MV-4-11 (cell line): ENCODE measurements at places on chromosomes 2 and 18.

DNA sequence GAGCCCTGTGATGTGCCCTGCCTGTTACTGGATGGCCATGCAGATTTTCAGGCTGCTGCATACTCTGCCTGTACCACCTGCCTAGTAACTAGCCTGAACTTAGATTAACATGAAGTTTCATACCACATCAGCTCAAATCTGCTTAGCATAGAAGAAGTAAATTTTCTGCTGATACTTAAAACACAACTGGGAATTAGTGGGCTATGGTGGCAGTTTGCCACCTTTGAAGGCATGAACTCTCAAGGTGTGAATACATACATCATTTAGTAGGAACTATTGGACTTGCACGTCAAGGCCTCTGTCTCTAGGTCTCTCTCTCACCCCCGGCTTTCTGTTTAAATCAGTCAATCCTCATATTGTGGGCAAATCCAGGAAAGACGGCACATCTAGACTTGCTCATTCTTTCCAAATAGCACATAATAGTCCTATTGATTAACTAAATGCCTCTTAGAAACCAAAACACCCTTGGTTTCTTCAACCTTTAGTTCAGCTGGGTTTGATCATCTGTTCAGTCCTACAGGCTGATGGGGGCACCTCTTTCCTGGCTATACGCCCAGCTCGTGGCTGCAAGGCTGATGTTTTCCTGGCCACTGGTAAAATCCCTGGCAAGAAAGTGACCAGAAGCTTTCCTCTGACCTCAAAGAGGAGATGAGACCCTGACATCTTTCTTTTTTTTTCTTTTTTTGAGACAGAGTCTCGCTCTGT lies 58.4 kb downstream of the ALPK2 start:
- DNase-seq = no peak

DNA sequence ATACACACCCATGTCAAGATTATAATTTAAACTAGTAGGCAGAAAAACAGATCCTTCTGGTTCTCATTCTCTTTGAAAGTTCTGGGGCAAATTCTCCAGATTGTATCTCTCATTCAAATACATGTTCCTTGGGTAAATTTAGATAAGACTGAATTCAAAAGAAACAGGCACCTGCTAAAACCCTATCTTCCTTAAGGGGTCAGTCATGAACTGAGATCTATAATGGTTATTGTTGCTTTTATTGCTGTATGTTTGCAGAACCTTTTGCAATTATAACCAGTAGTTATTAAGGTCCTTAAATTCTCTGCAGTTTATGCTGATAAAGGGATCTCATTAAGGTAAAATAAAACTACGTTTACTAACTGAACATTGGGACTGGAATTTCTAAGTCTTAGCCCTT lies 83.5 kb downstream of the MYO5B start:
- no peak for DNase-seq

- peak; percentile 95 for DNase-seq
These were observed 40.0 kb downstream of the DNMT3A start for GRCh38 chr2:25301453-25302352.

DNA sequence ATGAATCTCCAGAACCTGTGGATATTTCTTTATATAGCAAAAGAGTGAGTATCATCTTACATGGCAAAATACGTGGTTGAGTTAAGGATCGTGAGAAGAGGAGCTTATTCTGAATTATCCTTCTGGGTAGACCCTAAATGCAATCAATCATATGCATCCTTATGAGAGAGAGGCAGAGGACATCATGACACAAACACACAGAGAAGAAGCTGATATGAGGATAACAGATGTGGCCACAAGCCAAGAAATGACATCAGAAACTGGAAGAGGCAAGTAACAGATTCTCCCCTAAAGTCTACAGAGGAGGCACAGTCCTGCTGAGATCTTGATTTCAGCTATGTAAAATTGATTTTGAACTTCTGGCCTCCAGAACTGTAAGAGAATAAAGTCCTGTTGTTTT lies 730.2 kb upstream of the ZNF804A start:
- DNase-seq = no peak

GRCh38 chr18:62453864-62454263 lies 69.0 kb upstream of the ZCCHC2 start:
- DNase-seq = peak; percentile 50

DNA sequence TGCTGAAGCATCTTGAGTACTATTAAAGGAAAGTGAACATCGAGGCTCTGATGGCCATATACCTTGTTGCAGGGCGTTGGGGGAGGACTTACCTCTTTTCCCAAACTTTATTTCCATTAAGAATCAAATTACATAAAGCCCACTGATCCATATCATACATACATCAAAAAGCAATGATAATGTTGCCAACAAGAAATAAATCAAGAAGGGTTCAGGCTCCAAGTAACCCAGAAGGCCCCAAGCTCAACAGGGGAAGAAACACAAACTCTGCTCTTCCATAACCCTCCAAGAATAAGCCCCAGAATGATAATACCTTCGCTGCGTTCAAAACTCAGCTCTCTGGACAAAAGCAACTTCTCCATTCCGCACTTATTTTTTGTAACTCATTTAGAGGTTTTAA lies 32.3 kb downstream of the C1D start:
- no peak for DNase-seq

GRCh38 chr2:96977631-96978195 lies 8.7 kb downstream of the FAM178B start:
- no peak for DNase-seq

DNA sequence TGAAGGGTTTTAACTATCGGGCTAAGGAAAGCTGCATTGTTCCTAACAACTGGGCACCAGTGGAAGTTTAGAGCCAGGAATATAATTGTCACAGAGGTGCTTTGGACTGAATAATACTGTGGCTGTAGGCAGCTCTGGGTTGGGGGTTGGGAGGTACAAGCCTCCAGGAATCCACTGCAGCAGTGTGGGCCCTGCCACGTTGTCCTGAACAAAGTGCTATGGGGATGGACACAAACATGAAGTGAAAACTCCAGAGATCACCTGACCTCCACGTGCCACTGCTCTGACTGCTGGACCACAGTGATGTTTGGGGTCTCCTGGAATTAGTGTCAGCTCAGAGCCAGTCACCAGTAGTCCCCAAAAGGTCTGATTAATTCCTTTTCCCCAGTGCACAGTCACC lies 110.9 kb downstream of the BCL2 start:
- no peak for DNase-seq

DNA sequence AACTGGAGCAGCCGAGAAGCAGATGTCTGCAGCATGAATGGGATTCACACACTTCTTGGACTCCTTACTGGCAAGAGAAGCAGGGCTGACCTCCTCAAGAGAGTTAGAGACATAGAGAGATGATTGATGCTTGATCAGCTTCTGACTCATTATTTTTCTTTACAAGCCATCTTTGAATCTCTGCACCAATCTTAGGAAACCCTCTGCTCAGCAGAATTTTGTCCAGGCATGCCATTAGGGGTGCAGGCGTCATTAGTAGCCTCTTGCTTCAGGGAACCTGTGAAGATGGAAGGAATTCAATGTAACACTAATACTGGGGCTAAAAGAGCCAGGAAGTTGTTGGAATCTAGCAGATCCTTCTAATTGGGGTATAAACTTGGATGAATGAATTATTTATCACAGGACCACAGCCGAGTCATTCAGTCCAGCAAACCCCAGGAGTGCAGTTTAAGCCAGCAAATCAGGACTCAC lies 151.8 kb downstream of the MGAT5 start:
- no peak for DNase-seq

- peak; percentile 55 for DNase-seq
These were observed at the start of gene CD8A for GRCh38 chr2:86790676-86791572. Gene CD8A, minus strand, starts transcription at chr2:86790913. Its CDS starts 88 bp downstream, at chr2:86790825.

GRCh38 chr2:134282629-134283400 lies 28.9 kb downstream of the MGAT5 start:
- DNase-seq = peak; percentile 92

- no peak for DNase-seq
These were observed 36.9 kb downstream of the HJURP start for GRCh38 chr2:233817361-233817911.

- DNase-seq = no peak
These were observed 63.3 kb downstream of the COL3A1 start for GRCh38 chr2:189037518-189037917.

GRCh38 chr18:49018554-49019445 lies 68.0 kb upstream of the SMAD7 start:
- no peak for DNase-seq

- DNase-seq = no peak
These were observed 56.1 kb downstream of the CCDC141 start for GRCh38 chr2:178993788-178994187.

GRCh38 chr2:152062125-152063091 lies 36.4 kb downstream of the CACNB4 start:
- no peak for DNase-seq

DNA sequence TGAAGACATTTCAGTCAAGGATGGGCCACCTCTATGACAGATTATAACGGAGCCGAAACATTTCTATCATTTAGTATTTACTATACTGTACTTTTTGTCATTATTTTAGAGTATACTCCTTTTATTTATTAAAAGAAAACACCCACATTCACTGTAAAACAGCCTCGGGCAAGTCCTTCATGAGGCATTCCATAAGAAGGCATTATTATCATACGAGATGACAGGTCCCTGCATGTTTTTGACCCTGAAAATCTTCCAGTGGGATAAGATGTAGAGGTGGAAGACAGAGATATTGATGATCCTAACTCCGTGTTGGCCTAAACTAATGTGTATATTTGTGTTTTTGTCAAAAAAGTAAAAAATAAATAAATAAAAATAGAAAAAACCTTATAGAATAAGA lies 245.0 kb downstream of the MTX2 start:
- no peak for DNase-seq

DNA sequence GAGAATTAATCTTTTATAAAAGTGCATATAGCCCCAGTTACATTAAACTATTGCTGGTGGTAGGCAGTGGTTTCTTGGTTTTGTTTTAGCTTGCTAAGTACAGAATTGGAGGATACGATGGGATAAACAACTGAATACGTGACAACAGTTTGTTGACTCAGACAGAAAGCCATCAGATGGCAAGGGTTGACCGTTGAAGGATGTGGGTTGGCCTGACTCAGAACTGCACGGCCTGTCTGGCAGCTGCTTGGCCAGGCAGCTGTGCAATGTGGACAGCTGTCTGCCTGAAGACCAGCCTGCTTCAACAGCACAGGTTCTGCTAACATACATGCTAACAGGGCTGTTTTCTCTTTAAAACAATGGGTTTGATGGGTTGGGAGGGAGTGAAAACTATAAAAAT lies 46.6 kb downstream of the PRKRA start:
- peak; percentile 94 for DNase-seq

DNA sequence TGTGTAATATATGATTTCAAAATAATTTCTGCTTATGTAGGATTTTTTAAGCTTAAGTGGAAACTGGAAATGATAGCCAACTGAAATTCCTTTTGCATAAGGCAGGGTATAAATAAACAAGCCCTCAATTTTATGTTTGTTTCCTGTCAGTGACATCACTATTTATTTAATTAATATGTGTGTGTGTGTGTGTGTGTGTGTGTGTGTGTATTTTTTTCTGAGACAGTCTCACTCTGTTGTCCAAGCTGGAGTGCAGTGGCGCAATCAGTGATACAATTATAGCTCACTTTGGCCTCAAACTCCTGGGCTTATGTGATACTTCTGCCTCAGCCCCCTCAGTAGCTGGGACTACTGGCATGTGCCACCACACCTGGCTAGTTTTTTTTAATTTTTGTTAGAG lies 29.3 kb upstream of the CYP20A1 start:
- no peak for DNase-seq

- no peak for DNase-seq
These were observed 204.4 kb upstream of the TWIST2 start for GRCh38 chr2:238643400-238643907.

DNA sequence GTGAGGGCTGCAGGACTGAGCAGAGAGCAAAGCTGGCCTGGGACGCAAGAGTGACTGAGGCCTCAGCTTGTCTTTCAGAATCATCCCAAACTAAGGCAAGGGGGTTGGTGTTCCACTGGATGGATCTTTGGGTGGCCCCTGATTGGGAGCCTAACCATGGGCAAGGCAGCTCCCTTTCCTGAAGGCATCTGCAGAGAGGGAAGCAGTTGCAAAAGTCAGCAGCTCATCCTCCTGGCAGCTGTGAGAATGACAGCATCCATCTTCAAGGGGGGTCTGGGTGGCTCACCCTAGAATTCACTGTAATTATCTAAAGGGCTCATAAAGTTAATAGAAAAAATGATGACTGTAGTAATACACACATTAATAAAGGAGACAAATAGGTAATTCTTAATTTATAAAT lies 46.5 kb upstream of the RAB31 start:
- no peak for DNase-seq

DNA sequence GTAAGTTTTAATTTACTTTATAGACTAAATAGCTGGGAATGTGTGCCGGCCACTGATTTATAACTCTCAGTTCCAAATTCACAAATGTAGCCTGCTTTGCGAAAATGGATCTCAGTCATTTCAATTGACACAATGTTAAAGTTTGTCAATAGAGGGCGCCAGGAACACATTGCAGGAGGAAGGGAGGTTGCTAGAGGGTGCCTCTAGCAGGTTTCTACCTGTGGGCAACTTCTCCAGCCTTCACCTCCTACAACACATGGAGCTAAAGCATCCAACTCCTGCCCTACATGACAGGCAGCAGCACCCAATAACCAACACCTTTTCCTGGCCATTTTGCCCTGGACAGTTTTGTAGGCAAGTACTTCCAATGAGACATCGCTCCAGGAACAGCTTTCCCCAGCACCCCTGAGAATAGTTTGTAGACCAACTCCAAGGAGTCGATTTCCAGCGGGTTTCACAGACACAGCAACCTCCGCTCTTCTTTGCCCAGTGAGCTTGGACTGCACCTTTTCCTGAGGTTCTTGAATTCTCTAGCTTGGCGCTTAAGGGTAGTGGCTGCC lies 784.8 kb upstream of the CDH2 start:
- DNase-seq = peak; percentile 5

DNA sequence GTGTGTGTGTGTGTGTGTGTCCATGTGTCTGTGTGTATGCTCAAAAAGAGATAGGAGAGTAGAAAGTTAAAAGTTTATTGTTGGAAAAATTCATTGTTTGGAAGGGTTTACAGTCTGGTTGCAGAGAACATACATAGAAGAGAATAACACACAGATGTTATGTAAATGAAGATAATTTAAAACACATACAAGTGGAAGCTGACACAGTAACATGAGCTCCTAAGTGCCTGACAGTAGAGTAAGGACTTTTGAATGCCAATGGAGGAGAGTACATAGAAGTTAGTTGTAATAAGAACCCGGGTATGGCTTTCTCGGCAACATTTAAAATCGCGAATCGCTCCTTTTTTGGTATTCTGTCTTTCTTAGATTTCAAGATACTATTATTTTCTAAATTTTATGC lies 137.0 kb upstream of the FANCL start:
- no peak for DNase-seq

- peak; percentile 9 for DNase-seq
These were observed 99.4 kb downstream of the TFCP2L1 start for GRCh38 chr2:121185571-121186074.

- DNase-seq = no peak
These were observed 257.9 kb downstream of the NDUFA10 start for GRCh38 chr2:239767021-239767905.

GRCh38 chr2:173119944-173120343 lies 44.3 kb downstream of the MAP3K20 start:
- DNase-seq = no peak

DNA sequence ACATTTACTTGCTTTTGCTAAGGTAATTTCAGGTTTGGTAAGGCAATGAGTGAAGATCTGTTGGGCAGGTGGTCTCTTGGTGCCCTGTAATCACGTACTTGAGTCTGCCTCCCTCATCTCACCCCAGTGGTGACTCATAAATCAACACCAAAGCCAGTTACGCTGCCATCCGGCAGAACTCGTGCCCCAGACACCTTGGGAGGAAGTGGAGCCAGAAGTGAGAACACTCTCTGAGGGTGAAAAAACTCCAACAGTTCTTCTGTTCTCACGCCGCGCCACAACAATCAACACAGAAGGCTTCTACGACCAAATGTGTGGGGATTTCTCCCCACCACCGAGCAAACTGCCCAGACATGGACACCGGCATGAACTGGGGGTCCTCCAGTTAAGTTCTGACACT lies 206.2 kb downstream of the ARL4C start:
- peak; percentile 93 for DNase-seq
